Activated T-helper 1 cell treated with Interleukin-2 at 50 U/mL for 16 hours (primary cell): ENCODE measurements at places on chromosomes 12 and 14.

DNA sequence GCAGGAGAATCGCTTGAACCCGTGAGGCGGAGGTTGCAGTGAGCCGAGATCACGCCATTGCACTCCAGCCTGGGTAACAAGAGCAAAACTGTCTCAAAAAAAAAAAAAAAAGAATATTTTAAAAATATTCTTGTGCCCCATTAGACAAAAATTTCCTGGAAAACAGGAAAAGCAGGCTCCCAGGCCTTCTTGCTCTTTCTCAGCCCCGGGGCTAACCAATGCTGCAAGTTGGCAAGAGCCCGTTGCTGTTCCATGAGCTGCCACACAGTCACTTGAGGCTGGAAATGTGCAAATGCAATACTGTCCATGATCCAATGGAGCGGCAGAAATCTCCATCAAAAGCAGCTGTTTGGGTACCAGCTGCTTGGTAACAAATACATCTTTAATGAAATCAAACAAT, 994.7 kb downstream of the VRK1 start:
- DNase-seq: no peak

DNA sequence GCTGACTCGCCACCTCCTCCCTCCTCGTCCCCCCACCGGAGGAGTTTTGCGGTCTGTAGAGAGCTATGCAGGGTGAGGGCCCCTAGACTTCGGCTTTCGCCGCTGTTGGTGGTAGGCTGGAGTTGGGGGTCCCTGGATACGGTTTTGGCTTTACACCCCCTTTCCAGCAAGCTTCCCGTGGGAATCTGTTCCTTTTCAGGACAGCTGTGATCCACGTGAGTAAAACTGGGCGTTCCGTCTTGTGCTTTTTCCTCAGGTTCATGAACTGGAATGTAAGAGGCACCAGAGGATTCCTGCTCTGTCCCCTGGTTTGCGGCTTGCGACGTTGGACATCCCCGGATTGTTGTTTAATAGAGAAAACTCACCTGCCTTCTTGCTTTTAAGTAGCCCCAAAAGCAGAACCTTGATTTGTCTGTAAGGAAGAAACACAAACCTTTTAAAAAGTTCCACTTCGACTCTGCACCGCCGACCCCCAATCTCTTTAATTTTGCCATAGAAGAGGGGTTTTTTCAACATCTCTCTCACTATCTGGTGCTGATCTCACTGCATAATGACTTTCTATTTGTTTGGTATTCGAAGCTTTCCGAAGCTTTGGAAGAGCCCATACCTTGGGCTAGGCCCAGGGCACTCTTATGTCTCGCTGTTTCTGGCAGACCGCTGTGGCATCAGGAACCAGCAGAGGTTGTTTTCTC, 490 bp downstream of the PRORP start:
- no peak for DNase-seq

- no peak for DNase-seq
These were observed 371.7 kb downstream of the RGS6 start for GRCh38 chr14:72303930-72304329.

- no peak for DNase-seq
These were observed 177.2 kb upstream of the RASSF8 start for GRCh38 chr12:25781232-25781631.

DNA sequence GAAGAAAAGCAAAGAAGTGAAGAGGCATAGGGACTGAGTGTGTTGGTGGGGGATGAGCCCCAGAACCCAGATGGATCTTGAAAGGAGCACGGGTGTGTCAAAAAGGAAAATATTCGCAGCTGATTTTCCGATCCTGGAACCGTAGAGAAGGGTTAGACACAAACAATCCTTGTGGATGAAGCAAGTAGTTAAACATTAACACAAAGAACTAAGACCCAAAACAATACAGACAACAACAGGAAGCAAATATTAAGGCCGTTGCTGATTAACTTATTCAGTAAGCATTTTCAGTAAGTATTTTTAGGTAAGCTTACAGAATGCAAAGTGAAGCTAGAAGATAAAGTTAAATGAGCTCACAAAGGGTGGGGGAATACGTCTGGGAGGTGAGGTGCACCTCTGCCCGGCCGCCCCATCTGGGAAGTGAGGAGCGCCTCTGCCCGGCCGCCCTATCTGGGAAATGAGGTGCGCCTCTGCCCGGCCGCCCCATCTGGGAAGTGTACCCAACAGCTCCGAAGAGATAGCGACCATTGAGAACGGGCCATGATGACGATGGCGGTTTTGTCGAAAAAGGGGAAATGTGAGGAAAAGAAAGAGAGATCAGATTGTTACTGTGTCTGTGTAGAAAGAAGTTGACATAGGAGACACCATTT, 62.8 kb upstream of the PRB2 start:
- no peak for DNase-seq
